Caco-2 (cell line): ENCODE measurements at places on chromosomes 3 and 15. TPM values are rescaled to one million over a fixed set of nuclear protein-coding genes. Genes with fewer than 3 reads are reported as not detected.

The DUOX2 gene
- 6.9 and 8.3 TPM in 2 replicates for total RNA-seq

The ROBO1 gene
- total RNA-seq = 1.8 and 2.3 TPM in 2 replicates

The GNB4 gene
- 3.6 and 5.1 TPM in 2 replicates for total RNA-seq

The TUSC2 gene
- 34.9 and 38.3 TPM in 2 replicates for total RNA-seq

The TATDN2 gene
- 29.3 and 32.1 TPM in 2 replicates for total RNA-seq

The MORC1 gene
- not detected in 2 replicates for total RNA-seq

The TM4SF18 gene
- not detected in 2 replicates for total RNA-seq

The CATSPER2 gene
- 1.4 and 2.4 TPM in 2 replicates for total RNA-seq

The BNIP2 gene
- total RNA-seq = 54.0 and 56.0 TPM in 2 replicates

The TYRO3 gene
- total RNA-seq = 118 and 120 TPM in 2 replicates

The ALAS1 gene
- 53.1 and 60.0 TPM in 2 replicates for total RNA-seq

The ADCY5 gene
- 0.44 and 0.91 TPM in 2 replicates for total RNA-seq

The HSPBAP1 gene
- total RNA-seq = 9.9 and 13.1 TPM in 2 replicates

The MRPL47 gene
- 69.3 and 71.3 TPM in 2 replicates for total RNA-seq

The GOLGA8S gene
- total RNA-seq = not detected in 2 replicates

The TUSC7 gene
- not detected in 2 replicates for total RNA-seq

The HYAL1 gene
- total RNA-seq = 2.3 and 2.6 TPM in 2 replicates

The ADAMTS7 gene
- total RNA-seq = 1.1 and 2.0 TPM in 2 replicates

The MAGEL2 gene
- total RNA-seq = not detected in 2 replicates

The CGNL1 gene
- 8.3 and 9.4 TPM in 2 replicates for total RNA-seq

The EOMES gene
- total RNA-seq = 0.43 and 0.53 TPM in 2 replicates

The C3orf85 gene
- total RNA-seq = 0.48 and 0.81 TPM in 2 replicates

The LRRC49 gene
- total RNA-seq = 0.82 and 2.1 TPM in 2 replicates

The PPP2R3A gene
- 9.5 and 10.2 TPM in 2 replicates for total RNA-seq

The KIF7 gene
- 8.2 TPM in 2 replicates for total RNA-seq

The RTP3 gene
- not detected in 2 replicates for total RNA-seq

The SLCO2A1 gene
- total RNA-seq = 2.2 and 2.5 TPM in 2 replicates

The TLNRD1 gene
- 13.7 and 13.8 TPM in 2 replicates for total RNA-seq

The SCAANT1 gene
- not detected in 2 replicates for total RNA-seq

The FBXW12 gene
- 1.7 and 2.3 TPM in 2 replicates for total RNA-seq

The MLH1 gene
- 49.6 and 51.0 TPM in 2 replicates for total RNA-seq

The FBXL2 gene
- 8.5 and 10.8 TPM in 2 replicates for total RNA-seq

The PDCD10 gene
- 65.7 and 65.8 TPM in 2 replicates for total RNA-seq

The PLA2G4D gene
- total RNA-seq = not detected in 2 replicates

The PPARG gene
- 15.6 and 22.1 TPM in 2 replicates for total RNA-seq

The CCNB2 gene
- 90.1 and 92.0 TPM in 2 replicates for total RNA-seq

The PAQR9 gene
- total RNA-seq = not detected in 2 replicates

The MPI gene
- total RNA-seq = 29.1 and 32.0 TPM in 2 replicates

The AHSG gene
- 222 and 237 TPM in 2 replicates for total RNA-seq

The GHSR gene
- total RNA-seq = not detected in 2 replicates

The TM6SF1 gene
- total RNA-seq = not detected in 2 replicates

The TGM5 gene
- total RNA-seq = not detected in 2 replicates

The SRGAP3 gene
- total RNA-seq = 1.3 and 1.6 TPM in 2 replicates

The CD200 gene
- 0.45 and 0.51 TPM in 2 replicates for total RNA-seq

The DPPA4 gene
- total RNA-seq = not detected in 2 replicates

The PPP1R14D gene
- total RNA-seq = 0.43 TPM in 1 of 2 replicates, not detected in the other
